ENCODE measurements at places on chromosomes 16 and 17.

DNA sequence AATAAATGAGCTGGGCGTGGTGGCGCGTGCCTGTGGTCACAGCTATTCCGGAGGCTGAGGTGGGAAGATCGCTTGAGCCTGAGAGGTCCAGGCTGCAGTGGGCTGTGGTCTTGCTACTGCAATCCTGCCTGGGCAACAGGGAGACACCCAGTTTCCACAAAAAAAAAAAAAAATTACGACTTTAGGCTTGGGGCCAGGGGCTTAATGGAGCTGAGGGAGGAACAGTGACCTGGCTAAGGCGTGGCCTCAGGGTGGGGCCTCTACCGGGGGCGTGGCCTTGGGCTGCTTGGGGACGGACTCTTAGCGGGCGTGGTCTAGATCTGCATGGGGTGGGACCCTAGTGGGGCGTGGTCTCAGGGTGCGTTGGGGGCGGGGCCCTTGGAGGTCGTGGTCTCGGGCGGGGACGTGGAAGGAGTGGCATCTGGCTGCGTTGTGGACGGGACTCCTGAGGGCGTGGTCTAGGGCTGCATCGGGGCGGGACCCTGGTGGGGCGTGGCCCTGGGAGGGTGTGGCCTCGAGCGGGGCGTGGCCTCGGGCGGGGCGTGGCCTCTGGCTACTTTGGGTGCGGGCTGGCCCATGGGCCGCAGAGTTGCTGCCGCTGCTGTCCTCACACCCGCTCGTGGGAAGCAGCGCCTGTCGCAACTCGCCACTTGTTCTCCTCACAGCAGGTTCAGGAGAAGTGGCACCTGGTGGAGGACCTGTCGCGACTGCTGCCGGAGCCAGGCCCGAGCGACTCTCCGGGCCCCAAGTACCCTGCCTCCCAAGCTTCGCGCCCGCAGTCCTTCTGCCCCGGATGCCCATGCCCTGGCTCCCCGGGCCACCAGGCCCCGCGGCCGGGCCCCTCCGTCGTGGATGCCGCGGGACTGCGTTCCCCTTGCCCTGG, 5.8 kb upstream of the C17orf99 start:
- DNase-seq, result peak; percentile 84

GRCh38 chr17:69655902-69656301, 241.4 kb downstream of the MAP2K6 start:
- no peak for DNase-seq

GRCh38 chr17:63675231-63675606, 24.7 kb downstream of the LIMD2 start:
- peak; percentile 43 for DNase-seq

- peak; percentile 77 for DNase-seq
Observed at GRCh38 chr16:10598157-10598556, 17.8 kb upstream of the EMP2 start.

- DNase-seq, result no peak
Observed at GRCh38 chr16:69669577-69669976, 56.8 kb downstream of the NQO1 start.

GRCh38 chr17:17580662-17581470, 10.6 kb downstream of the PEMT start:
- DNase-seq, result no peak

- DNase-seq, result no peak
Observed at GRCh38 chr17:62562656-62563055, 64.8 kb upstream of the MRC2 start.

DNA sequence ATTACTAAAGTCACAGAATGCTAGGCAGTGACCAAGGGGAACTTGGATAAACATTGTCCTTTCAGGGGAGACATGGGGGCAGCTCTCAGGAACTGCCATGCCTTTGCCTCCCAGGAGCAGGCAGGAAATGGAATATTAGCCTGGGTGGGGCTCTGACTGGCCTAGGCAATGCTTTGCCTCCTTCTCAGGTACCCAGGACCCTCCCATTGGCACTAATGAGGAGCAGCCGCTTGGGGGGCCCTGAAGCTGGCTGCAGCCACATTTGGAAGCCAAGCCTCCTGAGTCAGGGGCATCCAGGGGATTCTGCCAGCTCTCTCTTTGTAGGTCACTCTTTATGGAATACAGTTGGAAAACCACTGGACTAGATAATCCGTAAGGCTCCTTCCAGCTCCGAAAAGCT, 5.5 kb downstream of the CPSF4L start:
- DNase-seq, result no peak

GRCh38 chr17:4317610-4318009, 48.9 kb downstream of the UBE2G1 start:
- DNase-seq, result no peak

DNA sequence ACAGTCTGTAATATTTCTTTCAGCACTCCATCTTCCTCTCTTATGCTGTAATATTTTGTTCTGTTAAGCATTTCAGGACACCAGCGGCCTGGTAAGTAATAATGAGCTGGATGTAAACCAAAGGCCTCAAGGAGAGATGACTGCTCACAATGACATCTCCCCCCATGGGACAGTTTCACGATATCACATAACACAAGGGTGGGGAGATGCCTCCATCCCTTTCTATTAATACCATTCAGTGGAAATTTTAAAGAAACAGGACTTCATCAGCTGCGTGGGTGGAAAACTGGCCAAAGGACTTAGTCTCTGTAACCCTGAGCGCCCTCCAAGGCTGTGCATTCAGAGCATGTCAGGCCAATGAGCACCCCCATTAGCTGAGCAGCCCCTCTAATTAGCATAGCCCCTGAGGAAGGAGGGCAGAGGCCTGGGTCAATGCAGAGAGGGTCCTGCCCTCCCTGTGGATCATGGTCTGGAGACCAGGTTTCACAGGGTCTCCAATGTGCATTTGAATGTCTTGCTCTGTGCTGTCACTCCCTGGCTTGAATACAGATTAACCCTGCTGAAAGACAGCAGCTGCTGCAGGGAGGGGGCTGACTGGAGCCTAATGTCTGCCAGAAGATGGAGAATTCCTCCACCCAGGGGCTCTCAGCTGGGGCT, 156.4 kb downstream of the HS3ST2 start:
- peak; percentile 21 for DNase-seq

GRCh38 chr16:52271088-52271750, 275.7 kb downstream of the TOX3 start:
- no peak for DNase-seq

DNA sequence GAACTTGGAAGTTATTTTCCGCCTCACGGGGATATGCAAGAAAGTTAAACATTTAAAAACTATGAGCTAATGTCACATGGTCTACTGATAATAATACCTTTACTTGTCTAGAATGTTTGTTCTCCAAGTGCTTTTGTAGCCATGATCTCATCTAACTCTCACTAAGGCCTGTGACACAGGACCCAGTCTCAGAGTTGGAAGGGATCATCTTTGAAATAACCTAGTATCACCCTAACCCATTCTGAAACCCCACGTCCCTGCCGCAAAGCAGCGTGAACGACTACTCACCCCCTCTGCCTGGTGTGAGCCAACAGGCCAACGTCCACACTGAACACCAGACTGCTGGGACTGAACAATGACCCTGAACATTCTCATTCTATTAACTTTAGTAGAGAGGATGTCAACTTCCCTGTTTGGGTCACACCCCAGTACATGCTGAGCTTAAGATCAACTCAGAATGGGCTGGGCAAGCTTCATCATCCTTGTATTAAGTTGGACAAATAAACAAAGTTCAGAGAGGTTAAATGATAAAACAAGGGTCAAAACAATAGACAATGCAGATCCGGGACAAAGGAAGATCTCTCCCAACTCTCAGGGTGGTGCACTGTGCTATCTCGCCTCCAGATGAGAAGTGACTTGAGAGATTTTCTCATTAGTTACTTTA, 54.8 kb upstream of the BCAR1 start:
- DNase-seq, result no peak

DNA sequence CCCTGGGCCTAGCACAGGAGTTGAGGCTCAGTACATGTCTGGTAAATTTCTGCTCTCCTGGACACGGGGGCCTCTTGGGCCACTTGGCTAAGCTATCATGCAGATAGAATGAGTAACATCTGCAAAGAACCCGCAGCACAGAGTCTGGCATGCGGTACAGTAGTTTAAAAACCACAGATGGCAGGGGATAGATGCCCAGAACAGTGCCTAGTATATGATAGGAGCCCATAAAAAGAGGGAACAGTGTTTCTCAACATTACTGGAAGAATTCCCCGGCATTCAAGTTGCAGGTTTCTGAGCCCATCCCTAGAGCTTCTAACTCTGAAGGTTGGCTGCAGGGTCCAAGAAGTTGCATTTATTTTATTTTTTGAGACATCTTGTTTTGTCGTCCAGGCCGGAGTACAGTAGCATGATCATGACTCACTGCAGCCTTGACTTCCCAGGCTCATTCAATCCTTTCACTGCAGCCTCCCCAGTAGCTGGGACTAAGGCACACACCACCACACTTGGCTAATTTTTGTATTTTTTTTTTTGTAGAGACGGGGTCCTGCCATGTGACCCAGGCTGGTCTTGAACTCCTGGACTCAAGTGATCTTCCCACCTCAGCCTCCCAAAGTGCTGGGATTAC, 5.8 kb downstream of the CDIPT start:
- no peak for DNase-seq

- no peak for DNase-seq
Observed at GRCh38 chr17:66571745-66572144, 263.2 kb upstream of the CACNG5 start.

GRCh38 chr16:57324749-57325148, 33.8 kb upstream of the CCL22 start:
- no peak for DNase-seq

GRCh38 chr16:57500578-57501111, 14.4 kb upstream of the DOK4 start:
- peak; percentile 21 for DNase-seq

- no peak for DNase-seq
Observed at GRCh38 chr16:78894886-78895285, 705.7 kb downstream of the MAF start.

- no peak for DNase-seq
Observed at GRCh38 chr17:57338257-57338914, 82.1 kb downstream of the MSI2 start.

DNA sequence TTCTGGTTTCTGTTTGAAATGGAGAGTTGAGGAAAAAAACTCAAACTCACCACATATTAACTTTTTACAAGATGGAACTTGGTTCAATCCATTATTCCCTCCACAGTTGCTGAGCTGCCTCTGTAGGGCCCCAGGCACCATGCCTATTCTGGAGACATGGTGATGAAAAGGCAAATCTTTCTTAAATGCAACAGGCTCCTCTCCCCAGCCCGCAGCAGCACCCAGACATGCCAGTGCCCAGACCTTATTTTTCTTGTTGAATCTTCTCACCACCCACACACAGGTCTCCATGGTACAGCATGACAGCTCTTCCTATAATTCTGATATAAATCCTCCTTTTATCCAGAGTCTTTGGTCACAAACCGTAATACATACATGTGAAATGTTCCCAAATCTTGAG, 7.6 kb downstream of the CYTH1 start:
- DNase-seq, result no peak

DNA sequence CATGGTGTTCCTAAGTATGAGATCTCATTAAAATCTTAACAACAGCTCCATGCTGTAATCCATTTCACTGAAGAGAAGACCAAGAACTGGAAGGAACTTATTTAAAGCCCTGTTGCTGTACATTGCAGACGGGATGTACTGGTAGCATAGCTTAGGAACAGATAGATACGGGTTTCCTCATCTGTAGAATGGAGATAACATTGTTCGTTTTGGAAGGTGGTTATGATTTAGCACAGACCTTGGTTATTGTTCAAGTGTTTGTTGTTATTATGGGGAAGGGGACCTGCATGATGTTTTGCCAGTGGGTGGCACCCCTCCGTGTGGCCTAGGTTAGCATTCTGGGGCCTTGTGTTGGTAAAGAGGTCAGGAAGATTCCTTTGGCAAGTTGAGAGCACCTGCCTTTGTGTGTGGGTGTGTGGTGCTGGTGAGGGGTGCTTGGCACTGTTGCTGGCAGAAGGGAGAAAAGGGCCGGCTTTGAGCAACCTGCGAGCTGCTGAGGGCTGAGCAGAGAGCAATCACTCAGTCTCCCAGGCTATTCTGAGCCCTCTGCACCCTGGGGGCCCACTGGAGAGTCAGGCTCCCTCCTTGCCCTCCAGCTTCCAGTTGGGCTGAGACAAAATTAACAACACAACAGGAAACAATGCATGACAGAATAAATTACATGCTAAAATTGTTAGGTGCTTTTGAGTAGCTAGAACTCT, 2.3 kb downstream of the TAOK2 start:
- DNase-seq, result peak; percentile 19

DNA sequence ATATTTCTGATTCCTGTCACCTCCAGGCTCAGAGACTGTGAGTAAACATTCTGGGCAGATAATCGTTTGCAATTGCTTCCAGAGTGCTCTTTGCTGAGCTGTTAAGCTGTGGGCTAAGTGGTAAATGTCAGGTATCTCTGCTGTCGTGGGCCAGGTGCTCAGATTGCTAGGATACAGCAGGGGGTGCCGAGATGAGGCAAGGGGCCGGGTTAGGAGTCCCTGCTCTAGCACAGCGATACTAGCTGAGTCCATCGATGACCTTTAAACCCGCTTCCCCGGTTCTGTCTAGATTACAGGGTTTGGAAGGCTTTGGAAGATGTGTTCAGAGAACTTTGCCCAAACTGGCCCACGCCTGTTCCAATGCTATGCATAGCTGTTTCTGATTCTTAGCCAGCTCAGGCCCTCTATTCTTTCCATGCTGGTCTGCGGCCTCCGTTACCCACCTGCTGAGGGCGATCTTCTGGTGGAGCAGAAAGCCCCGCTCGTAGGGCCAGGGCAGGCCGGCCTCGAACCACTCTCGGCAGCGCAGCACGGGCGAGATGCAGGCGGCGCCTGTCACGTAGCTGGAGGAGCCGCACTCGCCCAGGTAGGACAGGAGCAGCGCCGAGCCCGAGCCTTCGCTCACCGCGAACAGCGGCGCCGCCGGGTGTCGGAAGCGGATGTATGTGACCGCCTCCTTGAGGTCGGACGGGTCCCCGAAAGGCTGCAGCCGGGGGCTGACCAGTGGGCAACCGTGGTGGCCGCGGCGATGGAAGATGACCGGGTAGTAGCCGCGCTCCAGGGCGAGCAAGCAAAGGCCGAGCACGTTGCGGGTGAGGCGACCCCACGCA, 979 bp downstream of the ABHD15 start:
- peak; percentile 12 for DNase-seq

- DNase-seq, result no peak
Observed at GRCh38 chr17:76947309-76947708, 79.1 kb downstream of the MGAT5B start.

GRCh38 chr17:4009186-4009785, 45.0 kb upstream of the ATP2A3 start:
- no peak for DNase-seq

- DNase-seq, result no peak
Observed at GRCh38 chr16:28473714-28474265, 1.7 kb upstream of the NPIPB7 start.

GRCh38 chr16:55508271-55508921, 476 bp upstream of the LPCAT2 start:
- DNase-seq, result no peak

GRCh38 chr17:1164935-1165556, 14.7 kb downstream of the ABR start:
- peak; percentile 74 for DNase-seq

- peak; percentile 87 for DNase-seq
Observed at GRCh38 chr16:67562526-67562917, at the start of gene CTCF. CTCF (plus strand) TSS chr16:67562526; CDS start chr16:67610833, 48,307 bp downstream.

- no peak for DNase-seq
Observed at GRCh38 chr17:40560592-40561293, 4.5 kb downstream of the CCR7 start.

GRCh38 chr17:74824961-74825627, 34.6 kb downstream of the GRIN2C start:
- no peak for DNase-seq

Data from heart left ventricle (tissue), 16 donors.